ENCODE measurements at places on chromosomes 6 and 20.
A peak's percentile ranks its signal among the peaks of the same experiment; 100 is the strongest.

DNA sequence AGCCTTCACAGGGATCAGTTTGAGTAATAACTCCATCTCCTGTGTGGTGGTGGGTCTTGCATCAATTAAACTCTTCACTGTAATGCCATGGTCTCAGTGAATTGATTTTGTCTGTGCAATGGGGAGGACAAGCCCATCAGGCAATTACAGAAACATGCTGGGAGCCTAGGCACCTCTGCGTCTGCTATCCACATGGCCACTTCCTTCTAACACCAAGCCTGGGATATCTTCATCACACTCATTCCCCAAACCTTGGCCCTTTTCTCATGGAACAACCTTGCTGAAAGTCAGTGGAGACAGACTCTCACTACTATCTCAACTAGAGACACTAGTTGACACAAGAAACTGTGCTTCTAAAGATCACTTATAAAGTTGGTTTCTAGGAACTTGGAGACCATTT, 210.1 kb upstream of the SHLD1 start:
- no peak for DNase-seq

GRCh38 chr6:11752360-11752759, 26.2 kb downstream of the ADTRP start:
- DNase-seq: no peak

GRCh38 chr6:149336609-149336928, 19.1 kb downstream of the TAB2 start:
- DNase-seq: no peak

- DNase-seq: no peak
Observed at GRCh38 chr6:45677381-45678284, 299.9 kb upstream of the SUPT3H start.

DNA sequence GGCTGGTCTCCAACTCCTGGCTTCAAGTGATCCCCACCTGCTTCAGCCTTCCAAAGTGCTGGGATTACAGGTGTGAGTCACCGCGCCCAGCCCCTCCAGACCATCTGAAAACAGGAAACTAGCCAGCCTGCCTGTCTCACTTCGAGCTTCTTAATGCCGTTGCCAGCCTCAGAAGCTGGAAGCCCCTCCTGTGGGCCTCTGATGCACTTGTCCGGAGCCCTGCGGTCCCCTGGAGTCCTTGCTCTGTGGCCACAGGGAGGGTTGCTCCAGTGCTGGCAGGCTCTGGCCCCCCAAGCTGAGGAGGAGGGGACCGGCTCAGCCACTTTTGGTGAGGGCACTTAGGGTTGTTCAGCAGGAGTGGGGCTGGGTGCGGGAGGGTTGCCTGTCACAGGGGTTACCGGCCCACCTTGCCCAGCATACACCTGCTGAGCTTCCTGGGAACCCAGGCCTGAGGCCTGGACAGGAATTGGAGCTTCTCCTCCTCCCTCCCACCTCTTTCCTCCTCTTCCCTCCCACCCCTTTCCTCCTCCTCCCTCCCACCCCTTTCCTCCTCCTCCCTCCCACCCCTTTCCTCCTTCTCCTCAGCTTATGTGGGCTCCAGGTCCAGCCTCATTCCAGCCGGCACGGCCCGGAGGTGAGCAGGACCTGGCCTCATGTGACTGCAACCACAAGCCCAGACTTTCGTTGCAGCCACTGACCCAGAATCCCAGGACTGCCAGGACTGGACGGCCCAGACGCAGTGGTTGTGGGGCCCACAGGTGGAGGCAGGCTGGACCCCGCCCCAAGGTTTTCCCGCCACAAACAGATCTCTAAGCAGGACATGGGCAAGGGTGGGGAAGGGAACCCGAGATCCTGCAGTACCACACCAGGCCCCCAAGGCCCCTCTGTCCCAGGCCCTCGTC, 9.4 kb upstream of the BIRC7 start:
- no peak for DNase-seq

DNA sequence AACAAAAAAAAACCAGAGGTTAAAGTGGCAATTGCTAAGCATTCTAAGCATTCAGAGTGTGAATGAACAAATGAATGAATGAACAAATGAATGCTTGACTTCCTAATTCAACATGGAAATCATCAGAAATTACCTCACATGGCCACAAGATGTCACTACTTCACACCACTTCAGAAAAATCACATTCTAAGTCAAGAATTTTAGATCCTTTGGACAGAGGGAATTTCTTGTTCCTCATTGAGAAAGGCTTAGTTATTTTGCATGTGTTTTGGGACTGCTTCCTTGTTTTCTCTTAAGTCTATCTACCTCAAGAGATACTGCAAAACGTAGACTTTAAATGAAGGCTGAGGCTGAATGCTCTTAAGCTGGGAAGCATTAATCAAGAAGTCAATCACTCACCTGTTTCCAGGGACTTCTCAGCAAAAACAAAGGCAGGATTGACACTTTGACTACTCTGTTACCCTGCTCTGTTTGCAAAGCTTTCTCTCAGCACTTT, 120.2 kb downstream of the MBOAT1 start:
- peak; percentile 20 for DNase-seq

DNA sequence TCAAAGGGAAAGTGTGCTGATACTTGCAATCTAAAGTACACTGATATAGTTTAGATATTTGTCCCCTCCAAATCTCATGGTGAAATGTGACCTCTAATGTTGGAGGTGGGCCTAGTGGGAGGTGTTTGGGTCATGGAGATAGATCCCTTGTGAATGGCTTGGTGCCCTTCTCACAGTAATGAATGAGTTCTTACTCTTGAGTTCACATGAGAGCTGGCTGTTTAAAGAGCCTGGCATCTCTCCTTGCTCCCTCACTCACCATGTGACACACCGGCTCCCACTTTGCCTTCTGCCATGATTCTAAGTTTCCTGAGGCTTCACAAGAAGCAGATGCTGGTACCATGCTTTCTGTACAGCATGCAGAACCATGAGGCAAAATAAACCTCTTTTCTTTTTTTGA, 78.1 kb downstream of the REPS1 start:
- DNase-seq: no peak

DNA sequence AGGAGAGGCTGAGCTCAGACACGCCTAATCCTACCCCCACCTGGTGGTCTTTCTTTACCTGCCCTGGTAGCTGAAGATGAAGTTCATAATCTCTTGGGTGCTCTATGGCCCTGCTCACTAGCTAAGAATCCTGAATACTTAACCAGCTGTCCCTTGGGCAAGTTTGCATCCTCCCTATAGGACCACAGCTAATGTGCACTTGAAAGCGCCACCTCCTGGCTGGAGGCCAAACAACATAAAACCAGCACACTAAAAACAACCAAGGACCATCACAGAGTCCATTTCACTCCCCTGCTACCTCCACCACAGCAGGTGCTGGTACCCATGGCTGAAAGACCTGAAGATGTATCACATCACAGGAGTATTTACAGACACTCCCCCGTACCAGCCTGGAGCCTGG, 155.5 kb upstream of the SLC24A3 start:
- DNase-seq: no peak

DNA sequence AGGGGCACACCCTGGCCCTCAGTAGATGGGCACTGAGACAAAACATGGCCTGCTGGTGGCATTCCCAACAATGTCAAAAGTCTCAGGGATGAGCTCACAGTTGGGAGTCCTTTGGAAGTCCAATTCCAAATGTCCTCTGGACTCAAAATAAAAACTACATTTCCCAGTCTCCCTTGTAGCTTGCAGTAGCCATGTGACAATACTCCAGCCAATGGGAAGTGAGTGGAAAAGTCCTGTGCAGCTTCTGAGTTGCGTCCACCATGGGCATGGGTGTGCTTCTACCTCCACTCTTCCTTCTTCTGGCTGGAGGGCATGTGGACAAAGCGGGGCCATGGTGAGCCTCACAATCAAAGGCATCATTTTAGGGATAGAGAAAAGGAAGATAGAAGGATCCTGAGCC, 5.8 kb upstream of the ADAM33 start:
- DNase-seq: no peak

GRCh38 chr6:97778290-97779038, 495.4 kb upstream of the MMS22L start:
- no peak for DNase-seq

DNA sequence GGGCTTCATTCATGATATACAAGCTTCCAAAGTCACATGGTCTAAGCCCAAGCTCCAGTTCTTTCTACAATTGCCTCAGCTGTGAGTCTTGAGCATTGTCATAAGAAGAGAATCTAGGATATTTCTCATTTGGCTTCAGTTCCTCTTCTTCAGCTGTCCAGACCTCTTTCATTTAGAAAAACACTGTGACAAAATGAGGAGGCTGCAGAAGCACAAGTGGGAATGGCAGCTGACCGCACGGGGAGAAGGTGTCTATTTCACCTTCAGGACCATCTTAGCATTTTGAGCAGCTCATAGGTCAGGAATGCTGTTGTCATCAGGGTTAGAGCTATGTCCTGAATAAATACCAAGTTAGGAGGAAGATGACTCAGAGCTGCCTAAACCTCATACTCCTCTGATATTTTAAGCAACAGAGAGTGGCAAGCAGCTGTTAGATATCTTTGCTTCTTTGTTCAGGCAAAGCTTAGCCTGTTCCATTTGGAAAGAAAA, 390.1 kb upstream of the CITED2 start:
- DNase-seq: no peak

GRCh38 chr6:14786455-14786854, 459.4 kb upstream of the JARID2 start:
- DNase-seq: no peak

DNA sequence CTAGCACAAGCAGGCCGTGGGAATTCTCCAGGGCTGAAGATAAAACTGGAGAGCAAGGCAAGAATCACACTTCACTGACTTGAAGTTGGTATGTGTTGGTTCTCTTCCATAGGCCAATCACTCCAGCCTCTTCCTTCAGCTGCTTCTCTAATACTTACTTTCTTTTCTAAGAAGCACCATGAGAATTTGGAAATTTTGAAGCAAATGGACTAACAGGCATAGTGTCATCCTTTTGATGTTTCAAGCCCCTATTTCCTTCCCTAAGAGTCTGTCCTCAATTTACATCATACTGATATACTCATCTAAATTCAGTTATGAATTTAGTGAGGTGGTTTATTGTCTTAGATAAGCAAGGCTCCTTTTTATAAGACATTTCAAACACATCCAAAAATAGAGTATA, 24.0 kb downstream of the SLC26A8 start:
- no peak for DNase-seq

GRCh38 chr20:10357974-10358373, 76.0 kb downstream of the MKKS start:
- no peak for DNase-seq

DNA sequence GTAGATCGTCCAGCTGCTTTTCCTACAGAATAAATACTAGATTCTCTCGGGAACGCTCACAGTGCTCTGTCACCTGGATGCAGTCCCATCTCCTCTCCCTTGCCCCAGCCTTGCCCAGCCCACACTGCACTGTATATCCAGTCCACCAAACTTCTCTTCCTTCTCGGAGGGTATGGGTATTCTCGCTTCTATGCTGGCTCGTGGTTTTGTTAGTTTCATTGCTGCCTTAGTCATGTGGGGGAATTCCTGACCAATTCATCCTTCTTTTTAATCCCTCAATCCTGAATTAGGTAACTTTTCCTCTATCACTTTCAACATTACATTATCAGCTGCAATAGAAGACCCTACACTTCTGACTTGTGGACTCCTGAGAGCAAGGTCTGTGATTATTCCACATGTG, 252.4 kb downstream of the GMDS start:
- DNase-seq: no peak

GRCh38 chr6:15357782-15358181, 111.9 kb downstream of the JARID2 start:
- no peak for DNase-seq

DNA sequence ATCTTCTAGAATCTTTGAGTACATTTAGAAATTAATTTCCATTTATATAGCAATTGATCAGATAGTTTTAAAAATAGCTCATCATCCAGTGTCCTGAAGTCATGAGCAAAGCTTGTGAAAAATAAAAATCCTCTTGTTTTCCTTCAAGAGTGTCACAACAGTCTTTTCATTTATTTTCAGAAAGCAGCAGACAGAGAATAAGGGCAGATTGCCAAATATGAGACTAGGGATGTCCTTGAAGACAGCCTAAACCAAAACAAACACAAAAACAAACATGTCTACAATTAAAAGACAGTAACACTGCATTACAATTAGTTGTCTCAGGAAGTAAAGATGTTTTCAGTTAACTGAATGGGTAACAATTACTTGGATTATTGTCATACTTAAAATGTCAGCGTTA, 682.8 kb downstream of the TFAP2A start:
- no peak for DNase-seq

GRCh38 chr6:135506270-135506997, 8.9 kb upstream of the AHI1 start:
- no peak for DNase-seq

DNA sequence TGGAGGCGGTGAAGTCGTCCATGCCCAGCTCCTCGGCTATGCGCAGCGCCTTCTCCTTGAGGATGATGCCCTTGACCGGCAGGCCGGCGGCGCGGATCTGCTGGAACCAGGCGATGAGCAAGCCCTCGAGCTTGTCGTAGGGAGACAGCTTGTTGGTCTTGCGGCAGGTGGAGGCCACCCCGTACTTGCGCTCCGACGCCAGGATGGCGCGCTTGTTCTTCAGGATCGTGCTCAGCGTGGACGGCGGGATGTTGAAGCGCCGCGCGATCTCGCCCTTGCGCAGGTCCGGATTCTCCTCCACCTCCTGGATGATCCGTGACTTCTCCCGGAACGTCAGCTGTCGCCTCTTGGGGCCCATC, 435 bp downstream of the CENPB start:
- no peak for DNase-seq

- DNase-seq: no peak
Observed at GRCh38 chr6:169048185-169048864, 205.3 kb downstream of the THBS2 start.

DNA sequence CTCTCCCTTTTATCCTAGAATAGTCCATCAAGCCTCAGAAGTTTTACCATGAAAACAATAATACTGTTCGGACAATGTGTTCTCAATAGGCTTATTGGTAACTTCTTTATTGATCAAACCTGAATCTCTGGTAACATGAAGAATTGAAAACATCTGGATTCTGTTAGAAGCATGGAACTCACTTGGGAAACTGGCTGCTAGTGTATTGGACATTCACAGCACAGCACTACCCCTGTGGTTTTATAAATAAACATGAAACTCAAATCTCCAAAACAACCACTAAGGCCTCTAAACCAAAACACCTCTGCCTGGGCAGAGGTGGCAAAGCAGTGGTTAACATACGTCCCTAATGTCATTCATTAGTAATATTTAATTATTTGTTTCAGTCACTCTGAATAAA, 157.6 kb upstream of the KCNQ5 start:
- no peak for DNase-seq

DNA sequence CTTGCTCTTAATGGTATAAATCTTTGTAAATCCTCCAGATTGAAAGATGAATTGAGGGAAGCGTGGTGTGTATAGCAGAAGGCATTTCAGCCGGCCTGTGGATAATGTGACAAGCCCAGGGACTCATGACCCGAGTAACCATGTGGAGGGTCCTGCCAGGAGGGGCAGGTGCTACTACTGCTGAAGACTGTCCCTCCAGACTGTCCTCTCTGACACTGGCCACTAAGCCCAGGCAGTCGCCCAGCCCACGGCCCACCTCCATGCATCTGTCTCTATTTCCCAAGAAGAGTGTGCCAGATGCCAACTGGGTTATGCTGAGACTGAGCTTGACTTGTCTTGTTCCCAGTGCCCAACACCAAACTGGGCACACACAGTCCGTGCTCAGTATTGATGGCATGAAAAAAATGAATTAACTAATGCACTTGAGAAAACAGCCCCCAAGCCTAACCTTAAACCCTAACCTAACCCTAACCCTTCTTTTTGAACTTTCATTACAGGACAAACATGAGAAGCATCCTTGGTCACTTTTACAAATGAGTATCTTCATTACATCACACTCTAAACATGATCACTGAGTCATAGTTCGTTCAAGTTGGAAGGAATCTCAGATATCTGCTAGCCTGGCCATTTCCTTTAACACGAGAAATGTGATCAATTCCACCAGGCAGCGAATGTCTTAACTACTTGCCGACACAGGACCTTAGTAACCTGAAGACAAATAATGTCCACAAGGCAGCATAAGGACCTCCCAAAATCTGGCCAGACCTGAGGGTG, 182.2 kb upstream of the RREB1 start:
- no peak for DNase-seq

Measured in AG09319 (cell line).